Transverse colon (tissue), 4 donors: ENCODE measurements at places on chromosomes 13 and 19.
A peak's percentile ranks its signal among the peaks of the same experiment; 100 is the strongest.

DNA sequence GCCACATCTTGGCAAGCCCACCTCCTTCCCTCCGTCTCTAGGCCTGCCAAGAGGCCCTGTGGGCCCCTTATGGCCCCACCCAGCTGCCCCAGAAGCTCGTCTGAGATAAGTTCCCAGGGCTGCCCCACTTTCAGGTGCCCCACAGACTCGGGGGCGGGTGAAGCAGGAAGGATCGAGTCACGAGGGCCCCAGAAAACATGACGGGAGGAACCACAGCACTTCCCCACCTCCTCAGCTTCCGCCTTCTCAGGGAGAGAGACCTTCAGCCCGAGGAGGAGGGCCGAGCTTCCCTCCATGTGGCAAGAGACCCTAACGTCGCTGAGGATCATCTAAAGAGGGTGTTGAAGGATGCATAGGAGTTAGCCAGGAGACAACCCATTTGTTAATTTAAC, 4.5 kb upstream of the IL12RB1 start:
- peak; percentile 78 for DNase-seq

DNA sequence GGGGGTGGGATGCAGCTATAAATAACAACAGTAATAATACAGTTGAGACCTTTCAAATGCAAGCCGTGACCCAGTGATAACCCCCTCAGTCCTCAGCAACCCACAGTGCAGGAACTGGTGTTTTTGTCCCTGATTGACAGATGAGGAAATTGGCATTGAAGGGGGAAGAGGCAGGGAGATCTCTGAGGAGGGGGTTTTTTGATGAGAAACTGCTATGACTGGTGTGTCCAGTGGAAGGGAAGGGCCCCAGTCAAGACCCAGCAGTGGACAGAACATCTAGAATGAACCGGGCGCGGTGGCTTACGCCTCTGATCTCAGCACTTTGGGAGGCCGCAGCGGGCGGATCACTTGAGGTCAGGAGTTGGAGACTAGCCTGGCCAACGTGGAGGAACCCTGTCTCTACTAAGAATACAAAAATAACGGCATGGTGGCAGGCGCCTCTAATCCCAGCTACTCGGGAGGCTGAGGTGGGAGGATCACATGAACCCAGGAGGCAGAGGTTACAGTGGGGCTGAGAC, 1.9 kb downstream of the MAP1S start:
- DNase-seq = no peak

- DNase-seq = no peak
Measured at GRCh38 chr13:87614276-87614675, 56.9 kb upstream of the SLITRK5 start.

DNA sequence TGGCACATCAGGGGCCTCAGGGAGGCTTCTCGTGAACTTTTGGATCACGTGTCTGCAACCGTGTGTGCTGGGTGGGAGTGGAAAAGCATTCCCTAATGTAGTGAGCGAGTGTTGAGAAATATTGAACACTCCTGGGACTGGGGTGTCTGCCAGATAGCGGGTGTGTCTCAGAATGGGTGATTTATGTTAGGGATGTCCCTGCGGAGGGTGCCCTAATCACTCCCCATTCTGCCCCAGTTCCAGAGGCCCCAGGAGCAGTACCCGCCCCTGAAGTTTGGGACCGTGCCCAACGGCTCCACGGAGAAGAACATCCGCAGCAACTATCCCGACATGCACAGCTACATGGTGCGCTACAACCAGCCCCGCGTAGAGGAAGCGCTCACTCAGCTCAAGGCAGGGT, 24.2 kb upstream of the GRWD1 start:
- no peak for DNase-seq

DNA sequence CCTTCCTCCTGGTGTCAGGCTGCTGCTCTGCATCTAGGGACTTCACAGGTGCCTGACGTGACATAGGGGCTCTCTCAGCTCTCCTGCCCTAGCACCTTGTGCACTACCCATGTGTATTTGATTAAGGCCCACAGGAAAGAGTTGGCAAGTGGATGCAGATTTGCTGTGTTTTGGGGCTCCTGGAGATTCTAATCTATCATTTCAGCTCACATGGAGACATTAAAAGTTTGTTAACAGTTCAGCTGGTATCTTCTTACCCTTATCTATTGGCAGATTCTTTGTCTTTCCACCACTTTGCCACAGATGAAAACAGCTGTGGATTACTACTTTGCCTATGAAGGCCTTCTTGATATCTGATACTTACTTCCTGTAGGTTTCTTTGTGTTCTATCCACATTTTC, 41.9 kb downstream of the WASF3 start:
- DNase-seq = no peak

GRCh38 chr13:31093145-31093885, 68.4 kb downstream of the HSPH1 start:
- DNase-seq = no peak

- DNase-seq = no peak
Measured at GRCh38 chr13:30806784-30807183, 71.4 kb downstream of the ALOX5AP start.

- peak; percentile 82 for DNase-seq
Measured at GRCh38 chr19:17830567-17831418, 9.5 kb upstream of the INSL3 start.

- no peak for DNase-seq
Measured at GRCh38 chr13:34671137-34671536, 270.9 kb upstream of the NBEA start.

DNA sequence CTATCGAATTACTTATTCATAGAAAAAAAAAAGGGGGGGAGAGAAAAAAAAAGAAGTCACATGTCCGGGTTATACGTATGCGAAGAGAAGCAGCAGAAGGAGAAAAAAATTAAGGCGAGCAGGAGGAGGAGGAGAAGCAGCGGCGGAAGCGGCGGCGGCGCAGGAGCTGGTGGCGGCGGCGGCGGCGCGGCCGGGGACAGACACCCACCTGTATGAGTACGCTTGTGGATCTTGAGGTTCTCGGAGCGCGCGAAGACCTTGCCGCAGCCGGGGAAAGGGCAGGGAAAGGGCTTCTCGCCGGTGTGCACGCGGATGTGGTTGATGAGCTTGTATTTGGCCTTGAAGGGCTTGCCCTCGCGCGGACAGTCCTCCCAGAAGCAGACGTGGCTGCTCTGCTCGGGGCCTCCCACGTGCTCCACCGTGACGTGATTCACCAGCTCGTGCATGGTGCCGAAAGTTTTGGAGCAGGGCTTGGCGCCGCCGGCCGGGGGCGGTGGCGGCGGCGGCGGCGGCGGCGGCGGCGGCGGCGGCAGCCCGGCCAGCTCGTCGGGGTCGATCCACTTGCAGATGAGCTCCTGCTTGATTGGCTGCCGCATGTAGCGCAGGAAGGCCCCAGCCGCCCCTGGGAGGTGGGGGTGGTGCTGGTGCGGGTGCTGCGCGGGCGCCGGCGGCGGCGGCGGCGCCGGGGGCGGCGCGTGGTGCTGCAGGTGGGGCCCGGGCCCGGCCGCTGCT, 1.5 kb downstream of the ZIC5 start:
- DNase-seq = no peak

- no peak for DNase-seq
Measured at GRCh38 chr19:40128991-40129390, 38.2 kb upstream of the ZNF780A start.

DNA sequence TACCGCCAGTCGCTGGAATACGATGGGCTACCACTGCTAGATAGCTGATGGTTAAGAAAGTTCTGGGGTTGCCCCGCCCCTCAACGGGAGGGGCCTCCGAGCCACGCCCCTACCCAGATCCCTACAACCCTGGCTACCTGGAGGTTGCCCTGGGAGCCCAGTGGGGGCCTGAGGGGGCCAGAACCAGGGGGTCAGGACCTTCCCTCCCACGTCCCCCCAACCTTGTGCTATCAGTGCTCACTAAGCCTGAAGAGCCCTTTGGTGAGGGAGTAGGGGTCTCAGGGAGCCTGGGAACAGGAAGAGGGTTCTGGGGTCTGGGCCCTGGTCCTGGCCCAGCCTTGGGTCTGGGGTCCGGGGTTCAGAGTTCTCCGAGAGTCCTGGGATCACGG, 8.9 kb downstream of the OCEL1 start:
- peak; percentile 79 for DNase-seq
